M059J (cell line): ENCODE measurements at places on chromosomes 7 and 10. TPM values are rescaled to one million over a fixed set of nuclear protein-coding genes. Genes with fewer than 3 reads are reported as not detected.
A peak's percentile ranks its signal among the peaks of the same experiment; 100 is the strongest.

DNA sequence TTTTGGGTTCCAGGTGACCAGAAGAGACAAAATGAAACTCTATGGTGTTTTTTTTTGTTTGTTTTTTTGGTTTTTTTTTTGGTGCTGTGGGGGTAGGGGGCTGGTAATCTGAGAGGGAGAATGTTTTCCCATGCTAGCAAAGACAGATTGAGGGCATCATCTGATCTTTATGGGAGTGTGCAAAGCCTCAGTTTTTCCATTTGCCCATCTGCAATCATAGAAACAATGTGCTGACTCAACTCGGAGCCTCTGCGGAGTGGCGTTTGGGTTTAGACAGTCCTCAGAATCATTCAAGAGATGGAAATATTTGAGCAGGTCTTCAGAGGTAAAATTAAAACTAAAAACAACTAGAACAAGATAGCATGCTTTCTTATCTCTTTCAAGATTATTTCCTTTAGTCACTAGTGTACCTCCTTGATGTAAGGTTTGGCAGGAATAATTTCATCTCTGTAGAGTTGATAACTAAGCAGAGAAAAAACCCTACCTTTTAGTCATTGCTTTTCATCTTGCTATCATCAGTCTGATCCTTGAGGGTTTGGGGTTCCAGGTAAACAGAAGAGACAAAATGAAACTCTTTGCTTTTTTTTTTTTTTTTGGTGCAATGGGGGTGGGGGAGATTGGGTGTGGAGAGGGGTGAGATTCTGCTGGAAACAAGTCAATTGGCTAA lies 18.0 kb downstream of the CNNM2 start:
- DNase-seq: no peak

GRCh38 chr7:63114371-63114985 lies 884.2 kb upstream of the ZNF722 start:
- no peak for DNase-seq

DNA sequence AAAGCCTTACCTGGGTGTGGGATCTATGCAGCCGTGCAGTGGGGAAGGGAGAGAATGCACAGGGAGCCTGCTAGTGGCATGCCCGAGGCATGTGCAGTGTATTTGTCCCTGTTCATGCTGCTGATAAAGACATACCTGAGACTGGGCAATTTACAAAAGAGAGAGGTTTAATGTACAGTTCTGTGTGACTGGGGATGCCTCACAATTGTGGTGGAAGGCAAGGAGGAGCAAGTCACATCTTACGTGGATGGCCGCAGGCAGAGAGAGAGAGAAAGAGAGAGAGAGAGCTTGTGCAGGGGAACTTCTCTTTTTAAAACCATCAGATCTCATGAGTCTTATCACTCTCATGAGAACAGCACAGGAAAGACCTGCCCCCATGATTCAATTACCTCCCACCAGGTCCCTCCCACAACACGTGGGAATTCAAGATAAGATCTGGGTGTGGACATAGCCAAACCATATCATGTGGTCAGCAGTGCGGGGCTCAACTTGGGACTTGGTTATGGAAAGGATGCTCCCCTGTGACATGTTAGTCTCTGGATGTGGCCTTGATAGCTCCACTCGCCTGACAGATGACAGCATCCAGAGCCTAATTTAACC lies 128.9 kb downstream of the DOCK1 start:
- DNase-seq: no peak

GRCh38 chr7:81594767-81595166 lies 175.1 kb downstream of the HGF start:
- DNase-seq: no peak

DNA sequence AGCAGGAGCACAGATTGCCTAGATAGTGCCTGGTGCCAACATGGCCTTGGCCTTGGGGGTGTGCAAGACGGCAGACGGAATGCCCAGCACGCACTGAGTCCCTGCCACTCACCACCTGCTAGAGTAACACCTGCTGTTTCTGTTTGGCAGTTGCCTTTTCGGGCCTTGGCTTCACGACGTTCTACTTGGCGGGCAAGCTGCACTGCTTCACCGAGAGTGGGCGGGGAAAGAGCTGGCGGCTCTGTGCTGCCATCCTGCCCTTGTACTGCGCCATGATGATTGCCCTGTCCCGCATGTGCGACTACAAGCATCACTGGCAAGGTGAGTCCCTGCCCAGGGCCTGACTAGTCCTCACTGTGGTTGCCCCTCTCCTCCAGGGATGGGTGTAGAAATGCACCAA lies 118.0 kb downstream of the PLPP4 start:
- DNase-seq: no peak

- DNase-seq: no peak
Observed at GRCh38 chr7:29296421-29296820, 101.8 kb downstream of the CHN2 start.

- no peak for DNase-seq
Observed at GRCh38 chr10:126583552-126584200, 86.8 kb downstream of the C10orf90 start.

DNA sequence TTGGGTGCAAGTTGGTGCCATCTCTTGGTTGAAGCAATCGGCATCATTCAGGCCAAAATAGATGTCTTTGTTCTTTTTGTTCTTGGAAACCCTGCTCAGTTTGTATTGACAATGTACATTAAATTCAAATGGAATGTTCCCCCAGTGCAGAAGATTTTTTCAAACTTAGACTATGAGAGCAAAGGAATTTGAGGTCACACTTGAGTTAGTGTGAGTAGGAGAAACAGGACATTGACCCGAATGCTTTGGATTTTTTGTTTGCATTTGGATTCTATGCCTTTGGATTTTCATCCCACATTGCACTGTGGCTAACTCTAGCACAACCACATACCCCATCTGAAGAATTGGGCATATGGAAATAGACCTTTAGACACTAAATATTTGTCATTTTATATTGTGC lies 480.0 kb downstream of the GALNT17 start:
- no peak for DNase-seq

- DNase-seq: no peak
Observed at GRCh38 chr7:155698633-155699032, 54.2 kb downstream of the RBM33 start.

DNA sequence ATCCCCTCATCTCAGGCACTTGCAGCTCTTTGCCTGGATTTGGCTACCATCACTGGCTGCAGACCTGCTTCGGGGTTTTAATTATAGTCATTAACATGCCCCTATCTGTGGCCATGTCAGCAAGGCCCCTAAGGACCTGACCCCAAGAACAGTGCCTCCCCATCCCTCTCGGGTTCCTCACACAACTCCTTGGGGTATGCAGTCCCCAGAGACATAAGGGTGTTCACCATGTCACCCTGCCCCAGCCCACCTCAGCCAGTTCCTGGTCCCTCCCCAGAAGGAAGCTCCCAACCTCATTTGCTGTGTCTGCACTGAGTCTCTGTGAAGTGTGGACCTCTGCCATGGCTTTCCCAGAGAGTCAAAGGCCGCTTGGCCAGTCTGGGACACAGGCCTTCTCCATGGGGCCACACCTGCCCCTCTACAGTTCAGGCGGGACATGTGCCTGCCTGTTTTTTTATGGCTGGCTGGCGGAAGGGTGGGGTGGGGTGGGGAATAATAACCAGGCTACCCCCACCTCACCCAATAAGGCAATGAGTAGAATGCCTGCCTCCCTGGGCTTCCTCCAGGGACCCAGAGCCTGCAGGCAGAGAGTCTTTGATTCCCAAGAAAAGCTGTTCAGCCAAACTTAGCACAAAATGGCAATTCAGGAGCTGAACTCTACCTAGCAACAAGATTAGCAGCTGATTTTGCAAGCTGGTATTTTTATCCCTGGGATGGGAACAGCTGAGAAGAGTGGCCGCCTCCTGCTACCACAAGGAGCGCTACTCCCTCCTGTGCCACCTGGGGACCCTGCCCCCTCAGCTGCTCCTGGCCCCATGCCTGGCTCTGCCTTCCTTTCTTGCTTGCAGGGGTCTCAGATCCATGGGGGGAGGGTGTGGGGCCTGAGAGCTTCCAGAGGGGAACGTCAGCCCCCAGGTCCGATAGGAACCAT lies 23.7 kb upstream of the CAMK2B start:
- DNase-seq: no peak

- DNase-seq: peak; percentile 83
Observed at GRCh38 chr10:92712016-92712889, 22.5 kb downstream of the HHEX start.

DNA sequence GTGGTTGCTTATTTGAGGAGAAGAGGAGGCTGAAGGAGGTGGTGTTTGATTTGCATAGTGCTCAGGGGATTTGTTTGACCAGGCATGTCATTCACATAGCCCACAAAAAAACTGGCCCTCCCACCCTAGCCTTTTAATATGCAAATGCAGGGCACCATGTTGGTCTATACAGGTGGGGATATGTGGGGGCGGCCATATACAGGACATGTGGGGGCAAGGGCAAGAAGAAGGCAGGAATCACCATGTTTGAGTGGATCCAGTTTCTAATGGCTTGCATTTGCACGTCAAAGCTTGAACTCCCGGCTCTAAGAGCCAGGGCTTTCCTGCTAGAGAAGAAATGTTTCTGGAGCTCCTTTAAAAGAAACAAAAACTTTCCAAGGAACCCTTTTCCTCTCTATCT lies 541.0 kb downstream of the ZWINT start:
- no peak for DNase-seq

GRCh38 chr10:74824900-74825370 lies 1.5 kb upstream of the KAT6B start:
- no peak for DNase-seq

DNA sequence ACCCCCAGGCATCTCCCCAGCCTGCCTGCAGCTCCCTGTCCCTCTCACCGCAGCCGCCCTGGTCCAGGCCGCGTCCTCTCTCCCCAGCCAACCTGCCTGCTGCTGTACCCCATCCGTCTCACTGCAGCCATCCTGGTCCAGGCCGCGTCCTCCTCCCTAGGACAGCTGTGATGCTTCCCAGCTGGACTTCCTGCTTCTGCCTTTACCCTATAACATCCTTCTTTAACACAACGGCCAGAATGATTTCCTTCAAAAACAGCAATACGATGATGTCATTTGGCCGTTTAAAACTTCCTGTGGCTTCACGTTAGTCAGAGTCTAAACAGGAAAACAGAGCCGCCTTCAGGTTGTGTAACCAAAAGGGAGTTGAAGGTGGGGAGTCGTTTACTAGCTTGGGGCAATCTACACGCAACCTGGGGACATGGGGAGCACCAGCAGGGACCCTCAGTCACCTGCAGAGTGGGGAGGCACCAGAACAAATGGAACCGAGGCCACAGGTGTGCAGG lies 32.2 kb upstream of the ZFAND2A start:
- DNase-seq: peak; percentile 79

DNA sequence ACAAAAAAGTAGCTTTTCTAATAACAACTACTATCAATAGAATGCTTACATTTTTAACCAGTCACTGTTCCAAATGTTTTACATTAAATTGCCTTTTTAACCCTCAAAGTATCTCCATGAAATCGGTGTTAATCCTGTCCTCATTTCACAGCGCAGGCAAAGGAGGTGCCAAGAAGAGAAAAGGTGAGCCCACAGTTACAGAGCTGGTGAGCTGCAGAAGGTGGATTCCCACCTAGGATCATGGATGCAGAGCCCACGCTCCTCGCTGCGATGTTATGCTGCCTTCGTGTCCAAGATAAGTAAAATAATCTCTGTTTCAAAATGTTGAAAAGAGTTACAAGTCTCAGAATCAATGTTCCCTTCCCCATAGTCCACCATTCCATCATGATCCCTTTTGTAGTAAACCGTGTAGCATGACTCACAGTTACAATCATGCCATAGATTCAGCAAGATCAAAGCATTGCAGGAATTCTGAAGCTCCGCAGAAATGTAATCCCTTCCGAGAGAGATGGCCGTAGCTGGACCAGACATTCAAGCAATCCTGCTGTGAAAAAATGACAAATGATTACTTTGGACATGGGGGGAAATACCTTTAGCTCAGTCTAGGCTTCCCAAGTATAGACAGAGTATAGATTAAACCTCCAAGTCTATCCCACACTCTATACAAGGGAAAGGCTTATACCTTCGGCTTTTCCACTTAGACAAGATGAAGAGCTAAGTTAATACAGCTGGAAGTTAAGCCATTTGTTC lies 394.7 kb upstream of the AKR1E2 start:
- DNase-seq: peak; percentile 52

DNA sequence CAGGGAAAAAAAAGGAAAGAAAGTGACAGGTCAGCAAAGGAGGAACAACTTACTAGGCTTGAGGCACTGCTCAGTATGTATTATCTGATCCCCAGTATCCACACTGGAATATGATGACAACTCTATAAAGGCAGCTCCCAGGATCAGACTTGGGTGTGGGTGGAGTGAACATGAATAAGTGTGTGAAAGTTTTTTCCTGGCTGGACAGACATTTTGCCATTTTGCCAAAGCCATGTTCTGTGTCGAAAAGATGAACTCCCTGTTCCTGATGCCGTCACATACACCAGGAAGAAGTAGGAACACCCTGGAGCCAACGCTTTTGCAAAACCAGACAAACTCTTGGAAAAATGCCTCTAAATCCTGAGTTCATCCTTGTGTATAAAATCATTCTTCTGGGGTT lies 143.2 kb upstream of the MEOX2 start:
- no peak for DNase-seq

GRCh38 chr10:9010931-9011670 lies 956.6 kb downstream of the GATA3 start:
- DNase-seq: peak; percentile 48

DNA sequence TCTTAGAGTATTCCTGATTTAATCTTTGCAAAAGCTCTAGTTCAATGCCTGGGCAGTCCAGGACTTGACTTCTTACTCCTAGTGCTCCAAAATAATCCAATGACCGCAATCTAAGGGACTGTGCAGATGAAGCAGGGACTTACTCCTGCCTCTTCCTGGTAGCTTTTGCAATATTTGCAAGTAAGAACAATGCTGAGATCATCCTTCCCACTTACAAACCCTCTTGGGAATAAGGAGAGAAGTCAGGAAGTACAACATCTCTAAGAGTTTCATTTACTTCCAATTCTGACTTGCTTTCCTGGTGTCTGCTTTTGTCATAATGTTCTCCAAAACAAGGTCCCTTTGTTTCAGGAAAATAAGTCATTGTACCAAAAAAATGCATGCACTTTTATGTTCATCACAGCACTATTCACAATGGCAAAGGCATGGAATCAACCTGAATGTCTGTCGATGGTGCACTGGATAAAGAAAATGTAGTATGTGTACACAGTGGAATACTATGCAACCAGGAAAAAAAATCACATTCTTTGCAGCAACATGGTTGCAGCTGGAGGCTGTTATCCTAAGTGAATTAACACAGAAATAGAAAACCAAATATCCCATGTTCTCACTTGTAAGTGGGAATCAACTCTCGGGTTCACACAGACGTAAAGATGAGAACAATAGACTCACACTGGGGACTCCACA lies 7.1 kb upstream of the KCNMA1 start:
- DNase-seq: no peak

GRCh38 chr10:9342885-9343570 lies 1288.5 kb downstream of the GATA3 start:
- DNase-seq: peak; percentile 1

GRCh38 chr7:105531792-105532671 lies at the start of gene RINT1:
Gene RINT1, plus strand, starts transcription at chr7:105532201. Its CDS starts 115 bp downstream, at chr7:105532316.
- peak; percentile 89 for DNase-seq

The FZD1 gene
- 3.7 and 6.1 TPM in 2 replicates for total RNA-seq

The SLC18A3 gene
- total RNA-seq: not detected in 2 replicates

The PODXL gene
- 27.2 and 50.6 TPM in 2 replicates for total RNA-seq

The NYAP1 gene
- 0.02 TPM in 1 of 2 replicates, not detected in the other for total RNA-seq

The AS3MT gene
- total RNA-seq: 0.12 and 1.5 TPM in 2 replicates

The OR9A2 gene
- total RNA-seq: not detected in 2 replicates

The GNAI1 gene
- total RNA-seq: 48.1 and 58.9 TPM in 2 replicates

The NSUN6 gene
- 4.5 and 5.7 TPM in 2 replicates for total RNA-seq

The ACSL5 gene
- total RNA-seq: 17.6 and 25.5 TPM in 2 replicates

The ACTR3C gene
- 0.07 TPM in 1 of 2 replicates, not detected in the other for total RNA-seq
